ENCODE measurements at places on chromosomes 6 and 20.

- DNase-seq: no peak
Measured at GRCh38 chr6:22284666-22285065, 12.2 kb downstream of the PRL start.

GRCh38 chr20:58713801-58714339 is 21.3 kb downstream of the NPEPL1 start:
- no peak for DNase-seq

DNA sequence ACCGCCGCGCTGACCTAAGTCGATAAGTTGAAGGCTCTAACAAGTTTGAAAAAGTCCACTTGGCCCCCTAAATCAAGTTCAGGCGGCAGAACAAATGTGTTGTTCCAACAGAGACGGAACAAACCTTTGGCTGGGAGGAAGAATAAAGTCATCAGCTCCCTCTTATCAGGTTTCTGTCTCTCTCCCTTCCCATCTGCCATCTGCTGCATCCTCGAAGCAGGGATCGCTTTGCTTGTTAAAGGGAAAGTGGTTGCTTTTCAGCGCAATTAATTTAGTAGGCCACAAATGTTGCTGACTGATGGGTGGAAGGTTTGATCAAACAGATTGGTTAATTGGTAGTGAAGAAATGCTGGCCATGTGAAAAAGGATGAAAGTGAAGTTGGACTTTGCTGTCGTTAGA is 64.3 kb downstream of the CDH4 start:
- DNase-seq: no peak

DNA sequence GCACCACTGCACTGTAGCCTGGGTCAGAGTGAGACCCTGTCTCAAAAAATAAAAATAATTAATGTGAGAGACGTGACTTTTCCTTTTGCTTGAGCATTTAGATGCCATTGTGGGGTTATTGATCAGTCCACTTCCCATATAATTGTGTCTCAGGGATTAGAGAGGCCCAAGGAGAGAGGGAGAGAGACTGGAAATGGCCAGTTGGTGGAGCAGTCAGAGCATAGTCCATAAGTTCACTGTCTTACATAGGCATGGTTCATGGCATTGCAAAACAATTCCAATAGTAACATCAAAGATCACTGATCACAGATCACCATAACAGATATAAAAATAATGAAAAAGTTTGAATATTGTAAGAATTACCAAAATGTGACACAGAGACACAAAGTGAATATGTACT is 15.2 kb upstream of the SDHAF4 start:
- no peak for DNase-seq

- DNase-seq: no peak
Measured at GRCh38 chr6:109687271-109687761, 3.7 kb downstream of the AK9 start.
